ENCODE measurements at places on chromosomes 4 and X. TPM values are rescaled to one million over a fixed set of nuclear protein-coding genes. Genes with fewer than 3 reads are reported as not detected.

The FAM184B gene
- polyA plus RNA-seq: 0.39 TPM

The DAPP1 gene
- 0.34 TPM for polyA plus RNA-seq

The SLC6A8 gene
- polyA plus RNA-seq: 79.7 TPM

The PRSS12 gene
- polyA plus RNA-seq: 0.54 TPM

The SYNPO2 gene
- polyA plus RNA-seq: 7.5 TPM

The ACOT9 gene
- 24.9 TPM for polyA plus RNA-seq

The UCP1 gene
- not detected for polyA plus RNA-seq

The CT45A1 gene
- polyA plus RNA-seq: not detected

The GPR173 gene
- polyA plus RNA-seq: 1.7 TPM

The SAT1 gene
- 574 TPM for polyA plus RNA-seq

The STATH gene
- polyA plus RNA-seq: not detected

The TMEM150C gene
- 22.9 TPM for polyA plus RNA-seq

The TMPRSS11D gene
- polyA plus RNA-seq: not detected

The GPC4 gene
- polyA plus RNA-seq: 19.5 TPM

The MAGEC1 gene
- not detected for polyA plus RNA-seq

The ASB11 gene
- not detected for polyA plus RNA-seq

The TASL gene
- 0.22 TPM for polyA plus RNA-seq

The SSX1 gene
- polyA plus RNA-seq: not detected

The PGAM4 gene
- not detected for polyA plus RNA-seq

The CYSLTR1 gene
- polyA plus RNA-seq: 1.5 TPM

The ATP2B3 gene
- 0.37 TPM for polyA plus RNA-seq

The GRIA3 gene
- polyA plus RNA-seq: 5.8 TPM

All from kidney (tissue), 22 donors.